ENCODE measurements at places on chromosomes 16 and 17.

GRCh38 chr17:2975469-2975958, 87.9 kb downstream of the OR1D5 start:
- DNase-seq = no peak

- DNase-seq = no peak
Measured at GRCh38 chr16:11157143-11157542, 98.9 kb downstream of the SOCS1 start.

DNA sequence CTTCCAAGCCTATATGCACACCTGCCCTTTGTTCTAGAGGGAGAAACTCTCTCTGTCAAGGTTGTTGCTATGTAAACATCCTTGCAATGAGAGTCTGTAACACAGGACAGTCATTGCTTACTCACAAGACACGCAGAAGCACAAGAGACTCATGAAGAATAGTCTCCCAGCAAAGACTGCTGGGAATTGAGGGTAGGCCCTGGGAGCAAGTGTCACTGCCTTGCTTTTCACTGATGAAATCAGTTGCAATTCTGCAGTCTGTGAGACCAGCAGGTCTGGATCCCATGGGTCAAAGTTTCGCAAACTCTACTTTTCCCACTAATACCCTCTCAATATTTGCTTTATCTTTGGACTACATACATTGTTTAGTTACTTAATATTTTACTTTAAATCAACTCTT, 177.4 kb downstream of the FTO start:
- no peak for DNase-seq

DNA sequence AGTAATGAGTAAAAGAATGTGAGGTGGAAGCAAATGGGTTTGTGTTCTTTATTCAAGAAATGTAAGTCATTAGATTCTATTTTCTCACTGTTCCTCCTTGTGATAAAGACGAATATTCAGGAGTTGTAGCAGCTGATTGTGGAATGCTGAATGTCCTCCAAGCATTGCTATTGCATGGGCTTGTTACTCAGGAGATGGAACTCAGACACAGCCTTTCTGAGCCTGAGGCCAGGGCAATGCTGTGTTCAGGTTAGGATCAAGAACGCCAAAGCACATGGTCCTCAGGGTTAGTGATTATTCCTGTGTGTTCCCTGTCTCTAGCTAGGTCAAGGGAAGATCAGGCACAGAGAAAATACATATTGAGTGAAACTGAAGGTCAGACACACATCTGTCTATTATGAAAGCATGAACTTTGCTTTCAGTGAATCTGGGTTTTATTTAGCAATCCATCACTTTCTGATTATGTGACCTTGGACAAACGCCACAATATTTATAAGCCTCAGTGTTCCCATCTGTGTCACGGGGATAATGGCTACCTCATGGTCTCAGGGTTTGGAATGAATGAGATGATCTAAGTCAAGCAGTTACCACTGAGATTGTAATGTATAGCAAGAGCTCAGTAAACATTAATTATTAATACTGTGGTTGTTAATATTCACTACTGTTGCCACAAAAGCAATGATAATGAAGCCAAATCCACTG, 426.8 kb upstream of the DYNLRB2 start:
- DNase-seq = no peak

GRCh38 chr17:14373614-14374259, 72.9 kb downstream of the HS3ST3B1 start:
- no peak for DNase-seq

GRCh38 chr17:50916708-50917417, 50.7 kb upstream of the TOB1 start:
- no peak for DNase-seq

- no peak for DNase-seq
Measured at GRCh38 chr17:40915721-40916256, 21.7 kb downstream of the KRT23 start.

- no peak for DNase-seq
Measured at GRCh38 chr17:869567-870525, 87.7 kb downstream of the MRM3 start.

DNA sequence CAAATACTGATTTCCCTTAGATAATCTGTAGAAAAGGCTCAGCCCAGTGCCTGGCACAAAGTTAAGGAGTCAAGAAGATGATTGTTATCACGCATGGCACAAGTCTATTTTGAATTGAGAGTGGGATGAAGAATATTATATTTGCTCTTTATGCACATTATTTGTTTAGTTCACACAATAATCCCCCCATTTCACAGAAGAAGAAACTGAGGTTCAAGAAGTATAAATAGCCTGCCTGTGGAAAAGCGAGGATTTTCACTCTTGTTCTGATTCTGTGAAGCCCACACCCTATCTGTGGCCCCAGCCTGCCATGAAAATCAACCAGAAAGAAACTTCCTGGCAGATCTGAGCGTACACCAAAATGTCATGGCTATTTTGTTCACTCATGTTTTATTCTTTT, 73.0 kb downstream of the YPEL2 start:
- no peak for DNase-seq

DNA sequence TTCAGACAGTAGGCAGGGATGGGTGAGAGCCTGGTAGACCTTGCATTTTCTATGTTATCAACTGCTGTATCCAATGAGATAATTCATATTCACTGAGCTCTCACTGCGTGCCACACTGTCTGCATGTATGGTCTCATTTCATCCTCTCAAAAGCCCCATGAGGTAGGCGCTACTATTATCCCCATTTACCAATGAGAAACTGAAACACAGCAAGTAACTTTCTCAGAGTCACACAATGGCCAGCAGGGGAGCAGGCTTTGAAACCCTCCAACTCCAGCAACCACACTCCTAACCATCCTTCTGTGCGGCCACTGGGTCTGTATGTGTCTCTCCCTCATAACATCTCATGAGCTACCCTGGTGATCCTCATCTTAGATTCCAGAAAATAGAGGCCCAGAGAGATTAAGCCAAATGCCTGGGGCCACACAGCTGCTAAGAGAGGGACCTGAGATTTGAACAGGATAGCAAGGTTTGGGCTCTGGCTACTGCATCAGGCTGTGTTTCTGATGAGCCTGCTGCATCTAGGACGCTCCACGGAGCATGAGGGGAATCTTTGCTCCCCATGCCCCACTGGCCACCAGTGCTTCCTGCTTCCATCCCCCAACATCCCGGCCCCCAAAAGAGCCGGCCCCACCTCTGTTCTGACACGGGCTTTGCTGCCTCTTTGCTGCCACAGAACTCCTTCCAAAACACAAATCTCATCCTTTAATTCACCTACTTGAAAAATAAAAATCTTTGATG, 3.2 kb downstream of the CCR7 start:
- DNase-seq = no peak

DNA sequence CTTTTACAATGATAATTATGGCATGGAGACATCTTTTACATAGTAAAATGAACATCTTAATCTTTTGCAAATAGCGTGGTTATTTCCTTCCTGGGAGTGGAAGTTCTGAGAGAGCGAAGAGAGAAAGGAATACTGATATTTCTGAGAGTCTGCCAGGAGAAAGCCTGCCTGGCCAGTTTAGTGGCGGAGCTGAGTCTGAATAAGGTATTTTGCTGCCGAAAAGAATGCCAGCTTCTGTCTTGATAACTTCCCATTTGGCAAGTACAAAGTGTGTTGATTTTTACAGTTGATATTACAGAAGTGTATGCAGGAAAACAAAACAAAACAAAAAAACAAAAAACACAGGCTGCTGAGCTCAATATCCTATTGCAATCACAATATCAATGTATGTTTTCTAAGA, 55.9 kb downstream of the KCNJ2 start:
- no peak for DNase-seq

DNA sequence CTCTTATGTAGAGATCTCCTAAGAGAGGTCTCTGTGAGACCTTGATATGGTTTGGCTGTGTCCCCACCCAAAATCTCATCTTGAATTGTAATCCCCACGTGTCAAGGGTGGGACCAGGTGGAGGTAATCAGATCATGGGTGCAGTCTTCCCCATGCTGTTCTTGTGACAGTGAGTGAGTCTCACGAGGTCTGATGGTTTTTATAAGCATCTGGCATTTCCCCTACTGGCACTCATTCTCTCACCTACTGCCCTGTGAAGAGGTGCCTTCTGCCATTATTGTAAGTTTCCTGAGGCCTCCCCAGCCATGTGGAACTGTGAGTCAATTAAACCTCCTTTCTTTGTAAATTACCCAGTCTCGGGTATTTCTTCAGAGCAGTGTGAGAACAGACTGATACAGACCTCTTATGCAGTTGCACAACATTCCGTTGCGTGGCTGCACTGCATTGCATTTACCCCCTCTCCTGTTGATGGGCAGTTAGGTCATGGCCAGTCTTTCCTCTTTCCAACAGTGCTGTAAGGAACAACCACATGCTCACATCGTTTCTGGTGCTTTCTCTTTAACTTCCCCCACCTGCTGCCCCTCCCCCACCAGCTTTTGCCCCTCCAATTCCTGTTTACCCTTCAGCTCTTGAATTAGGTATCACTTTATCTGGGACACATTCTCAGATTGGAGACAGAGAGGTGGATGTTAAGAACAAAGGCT, 43.6 kb upstream of the MED9 start:
- DNase-seq = no peak

- no peak for DNase-seq
Measured at GRCh38 chr17:78151514-78152008, 5.4 kb downstream of the C17orf99 start.

GRCh38 chr17:32852811-32853210, 24.1 kb downstream of the MYO1D start:
- no peak for DNase-seq

- DNase-seq = no peak
Measured at GRCh38 chr17:44967026-44967906, 837 bp downstream of the C1QL1 start.

GRCh38 chr16:23092072-23092800, 57.0 kb downstream of the USP31 start:
- DNase-seq = no peak

DNA sequence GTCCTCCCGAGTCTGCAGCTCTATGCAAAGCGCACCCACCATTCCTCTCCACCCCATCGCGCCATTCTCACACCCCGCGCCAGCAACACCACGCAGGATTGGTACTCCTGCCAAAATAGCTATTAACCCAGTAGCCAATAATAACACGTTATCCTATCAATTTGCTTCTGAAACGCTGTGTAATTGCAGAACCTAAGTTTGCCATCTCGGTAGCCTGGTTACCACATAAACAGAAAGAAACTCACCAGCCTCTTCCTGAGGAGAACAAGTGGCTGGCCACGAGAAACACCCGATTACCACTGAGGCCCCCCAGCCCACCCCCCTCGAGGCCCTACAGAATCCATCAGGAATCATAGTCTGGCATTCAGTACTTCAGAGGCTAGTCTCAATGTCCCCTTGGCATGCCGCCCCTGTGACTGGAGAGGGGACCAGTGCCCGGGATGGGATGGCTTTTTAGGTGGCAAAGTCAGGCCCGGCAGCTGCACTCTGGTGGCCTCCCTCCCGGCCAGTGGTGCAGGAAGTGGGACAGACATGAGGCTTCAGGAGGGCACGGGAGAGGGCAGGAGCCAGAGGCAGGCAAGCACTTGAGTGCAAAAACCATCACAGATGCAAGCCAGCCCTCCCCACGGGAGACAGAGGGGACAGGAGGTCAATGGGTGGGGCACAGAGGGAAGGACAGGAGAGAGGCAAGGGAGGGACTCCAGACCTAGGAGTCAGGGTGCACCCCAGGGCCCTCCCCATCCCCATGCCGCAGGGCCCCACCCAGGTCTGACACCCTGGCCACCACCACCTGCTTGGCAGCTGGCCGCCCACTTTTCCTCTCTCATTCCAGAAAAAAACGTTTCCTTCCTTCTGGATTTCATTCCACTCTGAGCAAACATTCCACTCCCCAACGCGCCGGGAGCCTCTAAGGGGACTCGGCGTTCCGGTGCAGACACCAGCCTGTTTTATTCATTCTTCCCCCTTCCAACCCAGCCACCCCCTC, 192.5 kb downstream of the ZNF423 start:
- no peak for DNase-seq

GRCh38 chr17:61411261-61412142, 11.9 kb downstream of the TBX2 start:
- DNase-seq = no peak

GRCh38 chr16:83906683-83907082, 7.8 kb downstream of the MLYCD start:
- DNase-seq = no peak

GRCh38 chr17:42797067-42798007, 1.2 kb downstream of the COA3 start:
- no peak for DNase-seq

DNA sequence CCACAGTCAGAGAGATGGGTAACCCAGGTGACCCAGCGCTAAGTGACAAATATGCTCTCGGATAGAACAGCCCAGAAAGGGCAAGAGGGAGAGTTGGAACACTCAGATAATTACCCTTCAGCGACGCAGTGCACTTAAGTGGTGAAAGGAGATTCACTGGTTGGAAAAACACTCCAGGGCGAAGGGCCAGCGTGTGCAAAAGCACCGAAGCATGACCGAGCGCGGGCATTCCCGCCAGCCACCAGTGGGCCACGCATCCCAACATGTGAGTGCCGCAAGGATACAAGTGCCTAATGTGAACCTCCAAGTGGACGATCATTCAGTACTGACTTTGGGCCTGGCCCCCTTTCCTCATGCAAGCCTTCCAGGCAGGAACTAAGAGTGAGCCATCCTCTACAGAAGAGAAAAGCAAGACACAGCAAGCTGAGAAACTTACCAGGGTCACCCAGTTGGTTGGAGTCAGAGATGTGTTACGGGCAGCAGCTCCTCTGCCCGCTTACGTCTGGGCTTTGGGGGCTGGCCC, 258.4 kb downstream of the C16orf95 start:
- no peak for DNase-seq

- DNase-seq = no peak
Measured at GRCh38 chr17:2042933-2043332, 1.1 kb downstream of the OVCA2 start.

GRCh38 chr17:16900288-16900882, 71.5 kb downstream of the TNFRSF13B start:
- DNase-seq = no peak

DNA sequence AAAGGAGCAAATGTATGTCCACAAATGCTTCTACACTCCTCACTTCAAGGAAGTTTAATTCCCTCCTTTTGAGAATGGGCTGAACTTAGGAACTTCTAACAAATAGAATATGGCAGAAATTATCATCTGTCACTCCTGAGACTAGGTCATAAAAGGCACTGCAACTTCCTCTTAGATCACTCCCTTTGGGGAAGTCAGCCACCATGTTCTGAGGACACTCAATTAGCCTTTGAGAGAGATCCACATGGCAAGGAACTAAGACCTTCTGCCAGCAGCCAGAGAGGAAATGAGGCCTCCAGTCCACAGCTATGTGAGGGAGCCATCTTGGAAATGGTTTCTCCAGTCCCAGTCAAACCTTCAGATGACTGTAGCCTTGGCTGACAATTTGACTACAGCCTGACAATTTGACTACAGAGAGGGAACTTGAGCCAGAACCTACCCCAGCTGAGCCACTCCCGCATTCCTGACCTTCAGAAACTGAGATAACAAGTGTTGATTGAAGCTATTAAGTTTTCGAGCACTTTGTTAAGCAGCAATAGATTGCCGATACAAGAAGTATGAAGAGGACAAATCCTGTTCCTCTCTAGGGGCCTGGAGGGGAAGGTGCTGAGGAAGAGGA, 113.4 kb upstream of the SEC14L1 start:
- no peak for DNase-seq
